ENCODE measurements at places on chromosomes 6 and 20.

GRCh38 chr6:31689249-31690110, 8.6 kb upstream of the LY6G5C start:
- no peak for DNase-seq

DNA sequence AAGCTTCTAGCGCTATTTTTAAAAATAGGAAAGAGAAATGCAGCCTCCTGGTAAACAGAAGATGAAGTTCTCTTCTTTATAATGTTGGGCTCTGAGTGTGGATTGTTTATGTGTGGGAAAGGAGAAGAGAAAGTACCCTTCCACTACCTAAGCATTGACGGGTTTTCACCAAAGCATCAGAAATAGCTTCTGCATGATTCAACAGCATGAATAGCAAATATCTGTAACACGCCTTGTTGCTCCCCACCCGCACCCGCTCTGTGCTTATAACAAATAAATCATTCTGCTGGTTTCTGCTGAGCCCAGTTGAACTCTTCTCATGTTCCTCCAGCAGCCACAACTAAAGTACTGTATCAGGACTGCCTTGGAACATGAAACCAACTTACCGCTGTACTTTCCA, 20.7 kb downstream of the TXLNB start:
- no peak for DNase-seq

DNA sequence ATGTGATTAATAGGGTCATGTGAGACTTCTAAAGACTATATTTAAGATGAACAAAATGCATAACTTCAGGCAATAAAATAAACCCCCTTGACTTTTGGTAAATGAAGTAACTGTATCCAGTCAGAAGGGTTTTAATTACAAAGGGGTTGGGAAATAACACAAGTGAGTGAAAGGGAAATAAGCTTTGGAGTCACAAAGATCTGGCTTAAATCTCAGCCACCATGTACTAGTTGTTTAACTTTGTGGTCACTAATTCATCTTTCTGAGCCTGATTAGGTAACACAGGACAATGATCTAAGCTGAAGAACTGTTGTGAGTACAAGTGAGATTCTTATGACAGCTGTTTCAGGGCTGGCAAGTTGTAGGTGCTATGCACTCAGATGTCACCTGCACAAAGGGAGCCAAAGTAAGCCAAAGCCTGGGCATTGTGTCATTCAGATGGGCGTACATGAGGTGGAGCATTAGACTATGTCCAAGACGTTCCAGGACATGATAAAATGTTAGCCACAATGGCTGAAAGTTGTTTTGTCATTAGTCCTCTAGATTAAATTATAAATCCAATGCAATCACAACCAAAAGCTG, 13.8 kb downstream of the TOMM34 start:
- DNase-seq, result no peak

- no peak for DNase-seq
Measured at GRCh38 chr6:28263922-28264321, 3.0 kb upstream of the ZSCAN26 start.

GRCh38 chr20:24658920-24659660, 189.7 kb downstream of the SYNDIG1 start:
- DNase-seq, result no peak

GRCh38 chr6:3561725-3562124, 104.9 kb upstream of the SLC22A23 start:
- DNase-seq, result no peak

GRCh38 chr20:9070304-9070703, 1.4 kb downstream of the PLCB4 start:
- DNase-seq, result no peak
